ENCODE measurements at places on chromosomes 3 and 15.

- no peak for DNase-seq
Measured at GRCh38 chr3:36923981-36924743, 20.7 kb downstream of the TRANK1 start.

GRCh38 chr3:128282380-128283196, 129.3 kb downstream of the EEFSEC start:
- no peak for DNase-seq

GRCh38 chr15:32677238-32677750, 35.8 kb downstream of the SCG5 start:
- no peak for DNase-seq

- no peak for DNase-seq
Measured at GRCh38 chr3:86645756-86646155, 345.2 kb downstream of the VGLL3 start.

- DNase-seq, result no peak
Measured at GRCh38 chr3:13134166-13134878, 61.1 kb upstream of the IQSEC1 start.

- DNase-seq, result no peak
Measured at GRCh38 chr3:21942328-21942727, 191.3 kb upstream of the ZNF385D start.

DNA sequence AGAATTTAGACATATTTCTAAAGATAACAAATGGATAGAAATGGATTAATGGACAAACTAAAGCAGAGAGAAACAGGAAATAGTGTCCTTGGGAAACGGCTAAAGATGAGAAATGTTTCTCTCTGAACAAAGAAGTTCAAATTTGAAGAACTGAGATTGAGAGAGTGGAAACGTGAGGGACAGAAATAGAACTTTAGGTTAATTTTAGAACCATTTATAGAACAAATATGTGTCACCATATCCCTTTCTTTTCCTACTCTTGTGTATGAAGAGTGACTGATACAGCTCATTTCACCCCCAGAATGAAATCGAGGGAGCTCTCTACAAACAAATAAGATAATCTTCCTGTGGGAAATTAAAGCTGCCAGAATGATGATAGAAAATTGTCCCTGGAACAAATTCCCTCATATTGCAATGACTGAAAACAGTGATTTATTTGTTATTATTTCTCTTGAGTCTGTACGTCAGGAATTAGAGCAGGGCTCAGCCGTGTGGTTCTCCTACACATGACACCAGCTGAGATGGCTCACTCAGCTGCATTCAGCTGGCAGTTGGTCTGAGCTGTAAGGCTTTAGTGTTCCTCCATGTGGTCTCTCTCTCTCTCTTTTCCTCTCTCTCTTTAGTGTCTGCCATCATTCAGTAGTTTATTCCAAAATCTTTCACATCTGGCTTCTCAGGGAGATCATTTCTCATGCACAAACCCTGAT, 46.6 kb upstream of the ARPP21 start:
- no peak for DNase-seq

DNA sequence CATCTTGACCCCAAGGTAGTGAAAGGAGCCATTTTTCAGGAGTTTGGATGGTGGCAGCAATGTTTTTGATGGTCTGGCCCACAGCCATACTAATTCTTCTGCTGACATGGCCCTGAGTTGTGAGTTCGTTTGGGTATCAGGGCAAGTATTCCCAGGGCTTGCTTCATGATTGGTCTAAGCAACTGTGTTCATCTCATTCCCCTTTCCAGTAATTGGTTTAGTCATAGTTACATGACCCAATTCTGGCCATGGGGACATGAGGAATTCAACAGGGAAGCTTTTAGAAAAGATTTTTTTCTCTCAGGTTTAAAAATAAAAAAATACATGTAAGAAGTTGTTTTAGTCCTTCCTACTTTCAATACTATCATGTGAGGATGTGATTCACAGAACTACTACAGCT, 150.5 kb upstream of the NPHP3 start:
- DNase-seq, result no peak

DNA sequence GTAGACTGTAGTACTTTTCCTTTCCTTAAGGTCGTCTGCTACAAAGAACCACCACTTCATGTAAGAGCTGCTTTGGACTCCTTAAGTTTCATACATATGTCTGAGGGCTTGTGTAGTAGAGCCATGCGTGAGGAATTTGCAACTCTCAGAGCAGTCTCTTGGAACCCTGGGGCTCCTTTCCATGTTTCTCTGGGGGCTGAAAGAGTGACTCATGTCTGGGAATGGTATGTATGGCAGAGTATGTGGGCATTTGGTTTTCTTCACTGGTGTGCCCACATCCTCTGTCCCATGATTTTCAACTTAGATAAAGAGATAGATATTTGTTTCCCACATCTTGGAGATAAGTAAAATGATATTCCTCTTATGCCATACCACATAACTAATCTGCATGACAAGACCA, 20.6 kb upstream of the RBM5 start:
- DNase-seq, result no peak

DNA sequence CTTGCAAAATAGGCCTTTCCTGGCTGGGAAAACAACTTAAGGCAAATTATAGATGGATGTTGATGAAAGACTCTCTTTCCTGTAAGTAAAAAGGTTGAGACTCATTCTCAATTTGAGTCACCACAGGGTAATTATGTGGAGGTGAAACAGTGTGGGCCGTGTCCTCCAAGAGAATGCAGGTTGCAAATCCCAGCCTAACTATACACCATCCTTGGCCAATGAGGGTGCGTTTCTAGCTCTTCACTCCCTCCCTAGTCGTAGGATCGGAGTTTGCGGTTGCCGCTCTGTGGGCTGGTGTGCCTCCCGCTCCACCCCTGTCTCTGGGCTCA, 259.9 kb downstream of the PLCL2 start:
- DNase-seq, result no peak

GRCh38 chr15:89396723-89397652, 62.4 kb upstream of the POLG start:
- DNase-seq, result no peak

GRCh38 chr3:13577181-13578121, 28.5 kb downstream of the FBLN2 start:
- no peak for DNase-seq

GRCh38 chr15:80620931-80621330, 74.2 kb upstream of the ABHD17C start:
- no peak for DNase-seq

- DNase-seq, result no peak
Measured at GRCh38 chr3:31815631-31816440, 165.2 kb downstream of the OSBPL10 start.

- no peak for DNase-seq
Measured at GRCh38 chr15:100193277-100193860, 148.4 kb downstream of the ADAMTS17 start.

DNA sequence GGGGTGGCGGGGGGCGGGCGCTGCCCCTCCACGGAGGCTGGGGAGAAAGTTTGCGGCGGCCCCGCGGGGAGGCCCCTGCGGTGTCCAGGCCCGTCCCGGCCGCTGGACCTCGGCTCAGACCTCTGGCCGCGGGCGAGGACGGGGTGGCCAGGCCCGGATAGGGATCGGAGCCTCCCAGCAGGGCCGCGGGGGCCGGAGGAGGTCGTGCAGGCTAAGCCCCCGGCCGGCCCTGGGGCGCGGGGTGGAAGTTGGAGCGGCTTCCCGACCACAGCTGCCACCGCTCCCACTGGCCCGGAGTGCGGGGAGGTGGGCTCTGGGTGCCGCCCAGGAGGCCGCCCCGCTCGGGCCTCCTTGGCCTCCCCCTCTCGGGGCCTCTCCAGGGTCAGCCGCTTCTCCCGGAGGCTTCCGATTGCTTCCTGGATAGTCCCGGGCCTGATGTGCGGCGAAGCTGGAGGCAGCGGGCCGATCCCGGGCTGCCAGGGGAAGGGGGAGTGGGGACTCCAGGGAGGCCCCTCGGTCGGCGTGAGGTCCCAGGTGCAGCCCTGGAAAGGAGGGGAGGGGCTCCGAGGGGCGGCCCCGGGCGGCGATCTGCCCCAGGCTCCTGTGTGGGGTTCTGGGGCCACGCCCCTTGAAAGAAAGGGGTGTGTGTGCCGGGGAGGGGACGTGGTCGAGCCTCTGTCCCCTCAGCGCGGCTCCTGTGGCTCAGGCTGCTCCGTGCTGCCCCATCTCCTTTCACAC, 907 bp downstream of the PLXNA1 start:
- peak; percentile 29 for DNase-seq

- DNase-seq, result no peak
Measured at GRCh38 chr3:124768812-124769211, 38.6 kb downstream of the UMPS start.

- DNase-seq, result no peak
Measured at GRCh38 chr15:80587007-80587406, 108.1 kb upstream of the ABHD17C start.

GRCh38 chr3:127172781-127173515, 20.0 kb upstream of the PRR23E start:
- no peak for DNase-seq

DNA sequence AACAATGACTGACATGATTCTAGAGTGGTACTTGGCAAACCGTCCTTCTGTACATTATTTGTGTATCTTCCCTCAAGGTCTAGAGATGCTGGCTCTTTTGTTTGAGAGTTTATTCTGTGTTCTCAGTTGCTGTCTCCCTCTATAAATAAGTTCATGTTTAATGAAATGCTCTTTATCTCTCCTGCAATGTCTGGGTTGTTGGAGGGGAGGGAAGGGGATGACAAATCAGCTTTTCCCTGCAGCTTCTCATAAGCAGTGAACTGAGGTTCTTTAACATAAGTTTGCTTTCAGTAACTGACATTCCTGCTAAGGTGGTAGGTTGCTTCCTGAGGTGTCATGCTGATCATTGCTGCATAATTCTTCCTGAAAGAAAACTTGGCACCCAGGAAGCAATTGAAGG, 21.8 kb downstream of the ITPR1 start:
- no peak for DNase-seq

DNA sequence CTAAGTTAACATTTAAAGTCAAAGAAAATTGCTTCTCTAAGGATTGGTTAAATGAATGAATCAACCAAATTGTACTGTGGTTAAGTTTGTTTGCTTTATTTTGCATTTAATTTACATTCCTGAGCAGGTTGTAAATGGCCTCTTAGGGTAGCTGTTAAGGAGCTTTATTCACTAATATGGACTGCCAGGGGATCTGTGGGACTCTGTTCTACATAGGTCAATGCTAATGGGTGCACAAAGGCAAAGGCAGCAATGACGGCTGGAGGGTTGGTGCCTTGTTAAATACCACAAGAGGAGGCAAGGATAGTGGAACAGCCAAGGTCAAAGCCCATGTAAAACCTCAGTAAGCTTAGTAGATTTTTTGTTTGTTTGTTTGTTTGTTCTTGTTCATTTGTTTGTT, 89.3 kb upstream of the P2RY1 start:
- no peak for DNase-seq

DNA sequence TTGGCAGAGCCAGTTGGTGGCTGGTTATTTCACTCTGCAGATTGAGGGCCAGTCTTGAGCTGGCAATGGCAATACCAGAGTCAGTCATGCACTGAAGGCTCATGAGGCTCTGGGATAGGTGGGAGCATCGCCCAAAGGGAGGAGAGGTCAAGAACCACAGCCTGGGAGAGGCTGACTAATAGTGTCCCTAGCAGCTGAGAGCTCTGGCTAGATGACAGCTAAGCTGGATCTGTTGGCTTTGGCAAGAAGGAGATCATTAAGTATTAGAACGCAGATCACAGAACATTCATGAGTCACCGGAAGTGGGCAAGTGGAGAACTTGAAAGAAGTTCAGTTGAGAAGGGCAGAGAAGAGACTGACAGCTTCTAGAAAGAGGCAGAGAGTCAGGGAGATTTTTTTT, 521.1 kb downstream of the NR2F2 start:
- DNase-seq, result no peak

DNA sequence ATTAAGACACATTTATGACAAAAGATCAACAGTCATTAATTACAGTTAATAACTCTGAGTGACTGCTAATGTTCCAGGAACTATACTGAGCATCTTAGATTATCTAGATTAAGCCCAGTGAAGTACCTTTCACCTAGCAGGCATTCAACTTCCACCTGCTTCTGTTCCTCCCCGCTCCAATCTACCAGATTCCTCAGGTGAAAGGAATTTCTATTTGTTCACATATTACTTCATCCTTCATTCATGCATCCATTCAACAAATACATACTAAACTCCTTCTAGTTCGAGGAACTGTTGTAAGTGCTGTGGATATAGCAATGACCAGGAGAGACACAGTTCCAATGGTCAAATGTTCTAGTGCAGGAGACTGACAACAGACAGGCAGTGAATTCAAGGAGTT, 139.3 kb downstream of the FILIP1L start:
- no peak for DNase-seq

DNA sequence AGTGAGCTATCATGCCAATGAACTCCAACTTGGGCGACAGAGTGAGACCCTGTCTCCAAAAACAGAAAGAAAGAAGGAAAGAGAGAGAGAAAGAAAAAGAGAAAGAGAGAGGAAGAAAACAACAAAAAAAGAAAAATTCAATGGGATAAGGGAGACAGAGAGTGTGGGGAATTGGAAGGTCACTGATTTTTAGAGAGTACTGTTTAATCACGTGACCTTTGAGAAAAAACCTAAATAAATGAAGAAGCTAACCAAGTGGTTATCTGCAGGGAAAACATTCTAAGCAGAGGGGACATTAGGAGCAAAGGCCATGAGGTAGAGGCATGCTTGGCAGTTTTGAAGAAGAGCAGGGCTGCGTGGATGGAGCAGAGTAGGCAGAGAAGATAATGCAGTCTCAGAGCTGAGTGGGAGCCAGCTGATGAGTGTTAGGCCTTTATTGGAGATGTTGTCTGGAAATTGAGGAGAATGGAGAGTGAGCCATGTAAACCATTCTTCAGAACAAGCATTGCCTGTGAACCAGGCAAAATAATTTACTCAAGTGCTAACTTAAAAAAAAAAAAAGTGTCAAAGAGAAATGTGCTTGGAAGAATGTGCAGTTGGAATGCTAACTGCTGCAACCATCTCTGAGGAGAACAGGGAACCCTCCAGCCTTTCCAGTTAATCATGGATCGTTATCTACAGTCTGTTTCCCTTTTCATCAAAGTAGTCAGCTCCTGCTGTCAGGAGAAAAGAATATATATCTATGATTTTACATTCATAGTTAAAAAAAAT, 377.3 kb upstream of the SEMA6D start:
- no peak for DNase-seq

DNA sequence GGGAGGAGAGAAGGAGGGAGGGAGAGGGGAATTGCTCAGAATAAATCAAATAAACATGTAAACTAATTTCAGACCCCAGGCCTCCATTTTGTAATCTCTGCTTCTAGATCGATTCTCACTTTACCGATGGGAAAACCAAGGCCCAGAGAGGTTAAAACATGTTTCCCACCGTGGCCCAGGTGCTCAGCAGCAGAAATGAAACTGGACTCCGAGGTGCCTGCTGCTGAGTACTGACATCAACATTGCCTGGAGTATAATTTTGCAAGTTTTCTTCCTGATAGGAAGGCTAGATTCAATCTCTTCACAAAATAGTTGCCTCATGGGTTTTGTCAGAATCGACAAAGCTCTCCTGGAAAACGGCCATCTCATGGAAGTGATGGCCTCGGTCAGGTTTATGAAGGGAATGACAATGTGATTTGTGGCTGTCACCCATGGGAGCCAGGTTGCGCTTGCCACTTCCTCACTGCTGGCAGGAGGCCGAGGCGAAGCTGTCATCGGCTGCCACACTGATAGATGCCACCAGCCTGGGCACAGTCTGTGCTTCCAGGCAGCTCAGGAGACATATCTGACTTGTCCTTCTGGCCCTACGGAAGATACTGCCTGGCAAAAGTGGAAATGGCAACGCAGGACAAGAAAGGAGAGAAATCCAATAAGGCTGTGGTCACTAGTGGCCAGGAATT, 133.1 kb upstream of the LRRN1 start:
- DNase-seq, result no peak

GRCh38 chr3:40846451-40846850, 321.7 kb downstream of the ZNF621 start:
- no peak for DNase-seq
